ENCODE measurements at places on chromosomes 4 and X.

DNA sequence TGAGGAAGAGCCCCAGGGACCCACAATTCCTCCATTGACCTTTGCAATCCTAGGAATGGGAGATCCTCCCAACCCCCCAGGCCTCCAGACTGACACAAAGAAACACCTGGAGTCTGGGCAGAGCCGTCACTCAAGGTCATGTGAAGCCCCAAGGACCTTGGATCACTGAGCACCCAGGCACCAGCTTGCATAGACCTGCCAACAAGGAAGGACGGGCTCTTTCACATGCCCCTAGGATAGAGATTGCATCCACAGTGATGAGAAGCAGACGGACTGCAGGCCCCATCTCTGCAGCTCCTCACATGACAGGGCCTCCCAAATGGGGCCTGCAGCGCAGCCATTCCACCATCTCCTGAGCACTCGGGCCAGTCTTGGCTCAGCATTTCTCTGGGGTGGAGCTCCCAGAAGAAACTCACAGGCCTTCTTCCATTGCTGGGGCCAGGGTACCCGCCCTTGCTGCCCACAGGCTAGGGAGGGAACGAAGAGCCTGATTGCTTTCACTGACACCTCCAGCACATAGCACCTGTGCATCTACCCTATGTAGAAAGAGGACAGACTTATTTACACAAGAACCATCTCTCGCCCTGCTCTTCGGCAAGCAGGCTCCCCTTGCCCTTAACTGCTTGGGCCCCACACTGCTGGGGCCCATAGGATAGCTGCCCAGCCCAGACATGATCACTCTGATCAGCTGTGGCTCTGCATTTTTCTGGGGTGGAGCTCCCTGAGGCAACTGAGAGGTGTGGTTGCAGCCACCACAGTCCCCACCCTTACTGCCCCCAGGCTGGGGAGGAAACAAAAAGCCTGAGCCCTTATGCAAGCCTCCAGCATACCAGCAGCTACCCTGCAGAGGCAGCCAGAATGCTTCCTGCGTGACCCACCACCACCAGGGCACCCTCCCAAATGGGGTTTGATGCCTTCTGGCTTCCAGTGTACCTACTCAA, 185.7 kb upstream of the ZCCHC13 start:
- DNase-seq = no peak

DNA sequence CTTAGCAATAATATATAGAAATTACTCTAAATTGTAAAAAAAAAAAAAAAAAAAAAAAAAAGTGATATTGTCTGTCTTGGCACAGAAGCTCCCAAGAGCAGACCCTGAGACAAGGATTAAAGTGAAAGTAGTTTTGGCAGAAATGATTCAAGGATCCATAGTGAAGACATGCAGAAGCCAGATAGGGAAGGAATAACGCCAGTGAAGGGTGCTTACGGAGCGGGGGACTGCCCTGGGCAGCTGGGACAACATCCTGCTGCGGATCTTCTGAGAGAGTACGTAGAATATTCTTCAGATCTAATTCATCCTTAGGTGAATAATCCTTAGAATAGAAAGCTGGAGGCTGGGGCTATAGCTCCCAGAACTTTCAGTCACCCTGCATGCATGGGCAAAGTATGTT, 39.8 kb downstream of the ARHGAP24 start:
- no peak for DNase-seq

GRCh38 chrX:82648062-82648461, 860.0 kb upstream of the POU3F4 start:
- DNase-seq = no peak

DNA sequence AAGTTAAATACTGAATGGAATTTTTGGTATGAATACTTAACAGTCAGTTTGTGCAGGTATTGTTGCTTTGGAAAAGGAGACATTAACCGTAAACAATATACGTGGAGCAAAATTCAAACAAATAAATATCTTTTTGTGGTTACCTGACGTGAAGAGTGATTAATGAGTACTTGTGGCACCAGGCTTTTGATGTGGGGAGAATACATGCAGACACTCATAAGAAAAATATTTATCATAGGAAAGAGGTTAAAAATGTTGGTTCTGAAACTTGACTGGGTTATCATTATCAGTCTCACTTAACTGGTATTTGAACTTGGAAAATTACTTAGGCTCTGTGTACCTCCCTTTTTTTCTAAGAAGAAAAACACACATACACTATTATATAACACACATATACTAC, 136.4 kb upstream of the NDST4 start:
- DNase-seq = no peak

- peak; percentile 54 for DNase-seq
Measured at GRCh38 chr4:186192066-186192612, 772 bp downstream of the CYP4V2 start.

GRCh38 chr4:155672342-155672741, 5.7 kb downstream of the GUCY1A1 start:
- no peak for DNase-seq

GRCh38 chr4:159497936-159498335, 395.1 kb downstream of the RAPGEF2 start:
- no peak for DNase-seq

DNA sequence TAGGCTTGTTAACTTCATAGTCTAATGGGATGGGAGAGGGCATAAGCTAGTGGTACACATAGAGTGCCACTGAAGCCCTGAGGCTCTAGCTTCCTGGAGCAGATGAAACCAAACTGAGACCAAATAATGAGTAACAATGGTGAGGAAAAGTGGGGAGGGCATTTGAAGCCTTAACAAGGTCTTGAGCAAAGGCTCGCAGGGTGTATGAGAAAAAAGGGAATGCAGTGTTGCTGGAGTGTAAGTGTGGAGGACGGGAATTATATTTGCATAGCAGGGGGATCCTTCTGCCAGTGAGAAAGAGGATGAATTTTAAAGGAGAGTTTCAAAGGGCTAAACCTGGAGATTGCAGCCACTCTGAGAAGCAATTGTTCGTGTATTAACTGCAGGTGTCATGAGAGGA, 263.1 kb downstream of the ANK2 start:
- DNase-seq = no peak

GRCh38 chrX:119266364-119266995, 30.4 kb downstream of the PGRMC1 start:
- DNase-seq = peak; percentile 27

DNA sequence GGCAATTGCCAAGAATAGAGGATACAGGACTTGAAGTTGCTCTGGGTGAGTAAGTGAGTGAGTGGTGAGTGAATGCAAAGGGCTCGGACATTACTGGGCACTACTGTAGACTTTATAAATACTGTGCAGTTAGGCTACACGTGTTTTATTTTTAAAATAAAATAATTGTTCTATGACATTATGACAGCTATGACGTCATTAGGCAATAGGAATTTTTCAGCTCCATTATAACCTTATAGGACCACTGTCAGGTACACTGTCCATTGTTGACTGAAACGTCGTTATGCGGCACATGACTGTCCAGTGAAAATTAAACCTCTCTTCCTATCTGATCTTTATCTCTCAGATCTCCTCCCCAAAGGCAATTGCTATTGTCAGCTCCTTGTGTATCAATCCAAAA, 5.1 kb upstream of the TASL start:
- no peak for DNase-seq

DNA sequence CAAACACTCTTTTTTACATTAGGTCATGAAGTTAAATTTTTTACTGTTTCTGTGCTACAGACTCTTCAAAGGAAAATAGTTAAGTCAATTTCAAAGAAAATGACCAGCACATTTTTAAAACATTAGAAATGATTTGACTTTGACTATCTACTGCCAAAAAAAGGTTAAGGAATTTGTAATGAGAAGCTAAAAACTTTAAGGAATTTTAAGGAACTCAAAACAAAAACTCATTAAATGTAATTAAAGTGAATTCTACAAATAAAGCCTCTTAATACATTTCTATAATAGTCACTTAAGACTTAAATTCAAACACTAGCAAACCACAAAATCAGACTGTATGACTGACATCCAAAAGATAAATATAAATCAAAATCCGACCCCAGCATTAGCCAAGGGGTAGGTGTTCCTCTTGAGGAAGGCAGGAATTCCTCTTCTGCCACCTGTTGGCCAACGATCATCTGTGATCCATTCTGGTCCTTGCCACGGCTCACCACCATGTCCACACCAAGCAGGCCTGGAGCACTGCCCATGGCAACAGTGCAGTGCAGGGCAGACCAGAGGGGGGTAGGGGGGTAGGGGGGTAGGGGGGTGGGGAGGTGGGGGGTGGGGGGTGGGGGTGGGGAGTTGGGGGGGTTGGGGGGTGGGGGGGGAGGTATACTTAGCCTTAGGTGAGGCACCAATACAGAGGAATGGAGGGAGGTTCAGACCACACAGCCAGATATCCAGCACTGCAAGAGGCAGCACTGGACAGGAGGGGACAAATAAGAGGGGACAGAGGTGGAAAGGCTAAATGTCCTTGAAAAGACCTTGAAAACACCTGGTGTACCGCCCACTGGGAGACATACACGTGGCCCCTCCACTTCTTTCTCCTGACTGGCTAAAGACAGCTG, 287.4 kb downstream of the CHIC1 start:
- peak; percentile 11 for DNase-seq

GRCh38 chr4:37438564-37439279, 194.2 kb downstream of the NWD2 start:
- DNase-seq = no peak

DNA sequence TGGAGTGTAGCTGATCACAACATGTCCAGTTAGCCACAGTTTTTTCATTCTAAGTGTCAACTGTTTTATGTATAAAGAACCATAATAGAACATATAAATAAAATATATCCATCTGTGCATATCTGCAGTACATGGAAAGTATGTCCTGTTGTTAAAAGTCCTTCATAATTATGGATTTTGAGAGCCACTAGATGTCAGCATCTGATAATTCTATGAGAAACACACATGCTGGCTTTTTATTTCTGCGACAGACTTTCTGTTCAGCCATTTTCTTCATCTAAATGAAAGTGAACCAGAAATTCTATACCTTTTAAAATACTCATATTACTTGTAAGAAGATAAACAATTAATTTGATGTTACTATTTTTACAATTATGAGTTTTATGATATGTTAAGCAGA, 251.5 kb downstream of the GPM6A start:
- DNase-seq = no peak

DNA sequence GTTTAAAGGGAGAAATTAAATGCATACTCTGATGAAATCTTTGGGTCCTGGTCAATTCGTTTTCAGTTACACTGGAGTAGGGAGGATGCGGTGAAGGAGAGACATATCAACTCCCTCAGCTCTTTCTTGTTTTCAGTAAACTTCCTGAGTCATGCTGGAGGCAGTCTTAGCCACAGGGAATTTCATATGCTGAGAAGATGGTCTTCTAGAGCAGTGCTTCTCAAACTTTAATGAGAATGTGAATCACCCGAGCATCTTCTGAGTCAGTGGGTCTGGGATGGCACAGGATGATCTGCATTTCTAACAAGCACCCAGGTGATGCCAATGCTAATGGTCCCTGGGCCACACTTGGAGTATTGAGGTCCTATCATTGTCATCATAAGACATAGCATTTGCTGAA, 214.5 kb downstream of the KIT start:
- no peak for DNase-seq

Measured in naive thymus-derived CD4-positive, alpha-beta T cell (primary cell).